ENCODE measurements at places on chromosomes 3 and 15.

GRCh38 chr3:149858911-149859310 is 45.9 kb downstream of the RNF13 start:
- no peak for DNase-seq

DNA sequence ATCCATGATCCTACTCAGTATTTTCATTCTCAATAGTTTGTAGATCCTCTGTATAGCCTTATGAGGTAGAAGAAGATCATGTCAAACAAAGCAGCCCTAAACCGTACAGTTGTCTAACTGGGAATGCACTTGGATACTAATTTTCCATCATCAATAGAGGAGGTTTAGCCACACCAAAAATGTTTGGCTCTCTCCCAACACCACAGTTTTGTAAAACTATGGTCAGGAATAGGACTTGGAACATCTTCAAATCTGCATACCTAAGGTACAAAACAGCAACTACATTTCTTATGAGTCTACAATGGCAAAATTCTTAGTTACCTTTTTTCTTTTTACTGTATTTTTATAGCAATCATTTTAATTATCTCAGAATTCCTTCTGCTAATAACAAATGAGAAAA is 1001.6 kb downstream of the ROBO2 start:
- DNase-seq: no peak

GRCh38 chr15:52803467-52804306 is 13.6 kb upstream of the ONECUT1 start:
- peak; percentile 40 for DNase-seq

DNA sequence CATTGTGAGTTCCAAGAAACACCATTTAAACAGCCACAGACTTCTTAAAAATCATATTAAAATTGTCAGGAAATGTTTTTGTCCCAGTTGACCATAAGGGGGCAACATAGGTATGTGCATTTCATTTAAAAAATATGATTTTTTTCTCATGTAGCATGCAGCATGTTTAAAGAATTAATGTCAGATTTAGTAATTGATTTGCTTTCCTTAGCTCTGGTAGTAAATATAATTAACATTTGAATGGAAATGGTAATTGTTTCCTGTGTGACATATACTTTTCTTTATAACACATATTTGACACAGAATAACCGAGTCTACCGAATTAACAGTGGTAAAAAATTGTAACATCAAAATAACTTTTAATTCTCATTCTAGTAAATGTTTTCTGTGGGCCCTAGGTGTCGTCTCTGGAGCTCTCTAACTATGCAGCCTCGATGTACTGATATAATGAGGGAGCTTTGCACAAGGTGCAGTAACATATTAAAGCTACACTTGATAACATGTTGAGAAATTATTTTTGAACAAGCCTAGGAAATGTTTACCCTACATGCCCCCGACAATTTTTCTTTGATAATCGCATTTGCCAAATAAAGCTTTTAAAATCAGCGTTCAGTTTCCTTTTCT is 34.9 kb downstream of the NXPE3 start:
- no peak for DNase-seq

Data from body of pancreas (tissue), 4 donors.